ENCODE measurements at places on chromosomes 12 and 14.

DNA sequence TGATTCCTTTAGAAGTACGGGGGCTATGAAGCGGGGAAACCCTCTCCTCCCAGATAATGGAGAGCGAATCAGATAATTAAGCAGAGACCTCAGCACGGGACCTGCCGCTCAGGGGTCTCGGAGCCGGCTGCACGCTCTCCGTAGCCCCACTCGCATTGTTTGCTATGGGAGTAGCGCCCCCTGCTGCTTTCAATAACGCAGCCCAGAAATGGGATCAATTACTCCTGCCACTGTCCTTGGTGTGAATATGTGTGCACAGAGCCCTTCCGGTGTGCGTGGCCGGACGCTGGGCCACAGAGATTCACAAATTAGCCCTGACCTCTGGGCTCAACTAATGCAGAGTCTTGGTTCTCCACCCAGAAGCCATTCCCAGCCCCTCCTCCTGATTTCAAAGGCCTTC, 76.4 kb upstream of the TMEM132C start:
- peak; percentile 9 for DNase-seq

DNA sequence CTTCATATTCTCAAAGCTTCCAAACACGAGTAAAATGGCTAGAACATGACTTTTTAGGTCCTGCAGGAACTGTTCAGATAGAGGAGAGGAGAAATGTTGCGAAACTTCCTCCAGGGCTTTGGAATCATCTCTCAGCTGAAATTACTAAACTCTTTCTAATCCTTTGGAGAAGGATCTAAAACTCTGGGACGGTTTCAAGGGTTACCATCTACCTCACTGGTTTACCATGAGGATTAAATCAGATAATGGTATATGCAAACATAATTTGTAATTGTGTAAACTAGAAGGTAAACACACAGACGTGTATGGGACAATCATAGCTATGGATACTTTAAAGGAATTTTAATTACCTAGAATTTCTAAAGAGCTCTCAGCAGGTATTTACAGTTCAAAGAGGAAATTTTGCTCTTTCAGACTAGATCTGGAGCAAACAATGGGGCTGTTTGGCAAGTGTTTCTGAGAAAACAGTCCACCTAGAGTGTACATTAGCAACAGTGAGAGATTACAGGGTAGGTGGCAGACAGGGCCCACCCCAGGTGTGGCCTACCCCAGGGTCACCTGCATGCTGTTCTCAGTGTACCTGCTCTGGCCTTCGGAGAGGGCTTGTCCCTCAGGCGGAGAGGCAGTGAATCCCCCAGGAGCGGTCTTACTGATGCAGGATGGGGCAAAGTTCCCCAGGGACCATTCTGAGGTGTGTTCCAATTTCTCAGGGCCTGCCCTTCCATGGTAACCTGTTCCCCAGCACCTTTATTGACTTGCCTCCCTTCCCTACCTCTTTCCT, 124.7 kb upstream of the MAX start:
- DNase-seq: no peak

- DNase-seq: no peak
Measured at GRCh38 chr12:110533607-110534006, 31.5 kb downstream of the RAD9B start.

- peak; percentile 18 for DNase-seq
Measured at GRCh38 chr12:99983456-99984258, 1.1 kb downstream of the ANKS1B start.

DNA sequence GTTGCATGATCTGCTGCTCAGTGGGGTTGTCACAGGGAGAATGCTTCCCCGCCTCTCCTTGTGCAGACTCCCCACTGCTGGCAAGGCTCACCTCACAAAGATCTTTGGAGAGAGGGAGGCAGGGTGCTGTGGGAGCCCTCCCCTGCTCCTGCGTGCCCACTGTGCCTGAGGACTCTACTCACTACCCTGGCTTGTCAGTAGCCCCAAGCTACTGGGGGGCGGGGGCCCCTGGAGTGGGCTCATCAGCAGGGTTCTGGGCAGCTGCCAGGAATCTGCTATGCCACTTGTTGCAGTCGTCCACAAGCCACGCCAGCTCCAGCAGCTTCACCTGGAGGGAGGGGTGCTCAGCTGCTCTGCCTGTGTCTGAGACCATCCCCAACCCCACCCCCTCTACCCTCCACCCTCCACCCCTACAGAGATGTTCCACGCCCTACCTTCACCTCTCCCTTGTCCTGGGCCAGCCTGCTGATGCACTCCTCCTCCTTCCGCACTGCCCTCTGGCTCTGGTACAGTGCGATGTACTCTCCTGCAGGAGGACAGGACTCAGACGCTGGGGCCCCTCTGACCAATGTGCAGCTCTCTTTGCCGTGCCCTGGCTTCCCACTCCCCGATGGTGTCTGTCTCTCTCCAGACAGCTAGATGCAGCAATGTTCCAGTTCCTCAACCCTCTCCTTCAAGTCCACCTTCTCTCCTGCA, 14.2 kb upstream of the BLTP3B start:
- DNase-seq: no peak

GRCh38 chr12:1930803-1931597, 12.5 kb upstream of the CACNA2D4 start:
- DNase-seq: no peak
